ENCODE measurements at places on chromosomes 7 and 10.

- no peak for DNase-seq
These were observed 32.0 kb downstream of the STK31 start for GRCh38 chr7:23742051-23742450.

DNA sequence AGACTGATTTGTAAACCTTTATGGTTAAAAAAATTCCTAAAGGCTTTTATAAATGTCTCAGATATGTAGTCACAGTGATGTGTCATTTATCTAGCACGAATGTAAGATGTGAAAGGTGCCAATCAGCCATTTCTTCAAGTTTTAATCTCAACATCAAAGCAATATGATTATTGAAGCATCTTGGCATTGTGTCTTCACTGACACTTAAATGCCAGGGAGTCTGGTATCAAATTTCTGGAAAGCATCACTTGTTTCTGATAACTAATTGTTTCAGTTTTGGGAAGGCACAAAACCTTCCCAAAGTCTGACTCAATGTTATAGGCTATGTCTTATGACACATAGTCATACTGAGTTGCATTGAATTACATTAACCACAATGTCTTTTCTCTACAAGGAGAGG is 492.0 kb upstream of the CNTNAP2 start:
- DNase-seq = peak; percentile 13

DNA sequence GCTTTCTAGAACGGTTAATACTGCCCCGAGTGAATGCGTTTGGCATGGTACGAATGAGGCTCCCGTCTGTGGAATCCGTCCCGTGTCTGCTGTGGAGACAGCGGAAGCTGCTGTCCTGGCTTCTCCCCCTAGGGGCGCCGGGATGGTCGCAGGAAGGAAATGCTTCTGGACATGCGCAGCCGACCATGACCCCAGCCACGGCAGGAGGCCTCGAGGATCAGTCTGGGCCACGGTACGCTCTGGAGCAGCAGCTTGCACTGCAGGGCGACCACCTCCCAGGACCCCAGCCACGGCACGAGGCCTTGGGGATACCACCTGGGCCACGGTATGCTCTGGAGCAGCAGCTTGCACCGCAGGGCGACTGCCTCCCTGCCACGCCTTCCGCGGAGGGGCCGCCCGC is 107.9 kb downstream of the CYTH3 start:
- DNase-seq = no peak

DNA sequence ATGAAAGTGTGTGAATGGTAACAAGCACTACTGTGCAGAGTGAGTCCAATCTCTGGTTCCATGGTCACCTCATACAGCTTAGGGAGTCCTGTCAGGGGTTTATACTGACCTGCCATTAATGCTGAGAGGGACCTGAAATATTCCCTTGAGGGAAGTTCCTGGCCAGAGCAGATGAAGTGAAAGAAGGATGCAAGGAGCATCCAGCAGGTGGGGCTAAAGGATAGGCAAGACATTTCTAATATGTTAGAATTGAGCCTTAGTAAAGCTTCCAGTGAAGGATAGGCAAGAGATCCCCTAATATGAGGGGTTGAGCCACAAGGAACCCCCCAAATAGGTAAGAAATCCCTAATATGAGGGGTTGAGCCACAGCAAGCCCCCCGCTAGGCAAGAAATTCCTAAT is 25.5 kb upstream of the FAM221A start:
- DNase-seq = peak; percentile 48

GRCh38 chr10:50561266-50561665 is 62.5 kb downstream of the SGMS1 start:
- peak; percentile 100 for DNase-seq

- peak; percentile 66 for DNase-seq
These were observed 7.3 kb downstream of the SEMA3A start for GRCh38 chr7:84187087-84187805.

DNA sequence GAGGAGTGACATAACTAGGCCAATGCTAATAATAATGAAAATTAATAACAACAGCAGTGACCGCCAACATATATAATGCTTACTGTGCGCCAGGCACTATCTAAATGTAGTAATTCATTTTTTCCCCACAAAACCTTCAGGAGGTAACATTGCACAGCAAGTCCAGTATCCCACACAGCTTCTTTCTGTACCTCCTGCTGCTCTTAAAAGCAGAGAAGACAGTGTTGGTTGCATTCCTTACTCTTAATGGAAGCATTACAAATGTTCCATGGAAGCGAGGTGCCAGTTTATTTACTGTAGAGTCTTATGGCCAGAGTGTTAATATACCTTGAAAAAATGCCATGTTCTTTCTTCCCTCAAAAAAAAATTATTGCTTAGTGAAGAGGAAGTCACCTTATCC is 168.2 kb downstream of the LRRC4 start:
- no peak for DNase-seq

GRCh38 chr10:80265740-80266512 is 23.5 kb downstream of the MAT1A start:
- no peak for DNase-seq

DNA sequence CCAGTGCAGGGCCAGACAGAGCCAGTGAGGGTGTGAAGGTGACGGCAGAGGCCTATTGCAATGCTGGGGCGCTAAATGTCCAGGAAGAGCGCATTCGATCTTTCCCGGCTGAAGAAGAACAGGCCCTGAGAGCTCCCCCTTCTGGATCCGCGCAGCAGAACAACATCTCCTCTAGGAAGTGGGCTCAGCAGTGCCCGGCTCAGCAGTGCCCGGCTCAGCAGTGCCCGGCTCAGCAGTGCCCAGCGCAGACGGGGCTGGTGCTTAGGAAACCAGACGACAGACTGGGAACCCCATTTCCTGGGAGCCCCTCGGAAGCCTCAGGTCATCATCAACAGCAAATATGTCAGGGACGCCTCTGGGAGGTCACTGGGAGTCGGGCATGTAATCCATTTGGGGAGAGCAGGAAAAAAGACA is 4.7 kb upstream of the NOS3 start:
- peak; percentile 48 for DNase-seq

DNA sequence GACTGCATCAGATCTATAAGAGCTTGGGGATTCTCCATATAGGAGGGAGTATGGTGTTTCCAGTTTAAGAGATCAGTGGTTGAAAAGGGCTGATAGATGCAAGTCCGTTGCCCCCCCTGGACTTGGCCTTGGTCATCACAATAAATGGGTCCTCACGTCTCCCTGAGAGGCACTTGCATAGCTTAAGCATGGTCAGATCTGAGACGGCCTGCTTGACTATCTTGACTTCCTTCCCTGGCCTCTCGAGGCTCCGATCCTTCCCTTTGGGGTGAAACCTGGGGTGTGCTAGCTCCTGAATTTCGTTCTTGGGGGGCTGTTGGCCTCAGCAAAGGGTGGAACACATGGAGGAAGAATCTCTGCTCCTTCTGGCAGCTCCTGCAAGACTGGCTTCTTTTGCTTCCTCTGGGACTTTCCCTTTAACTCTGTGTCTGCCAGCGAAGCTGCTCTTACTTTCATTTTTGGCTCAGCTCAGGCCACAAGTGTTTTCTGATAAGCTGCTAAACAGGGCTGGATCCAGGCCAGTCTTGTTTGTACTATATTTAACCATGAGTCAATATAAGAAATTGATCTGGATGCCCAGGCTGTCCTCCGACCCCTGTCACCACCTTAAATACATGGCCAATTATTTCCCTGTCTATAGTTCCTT is 11.2 kb upstream of the ZNF485 start:
- DNase-seq = peak; percentile 49
